CD4-positive, alpha-beta T cell treated with Interleukin-6 at 100 ng/mL for 8 hours (primary cell): ENCODE measurements at places on chromosomes 1 and 21.

DNA sequence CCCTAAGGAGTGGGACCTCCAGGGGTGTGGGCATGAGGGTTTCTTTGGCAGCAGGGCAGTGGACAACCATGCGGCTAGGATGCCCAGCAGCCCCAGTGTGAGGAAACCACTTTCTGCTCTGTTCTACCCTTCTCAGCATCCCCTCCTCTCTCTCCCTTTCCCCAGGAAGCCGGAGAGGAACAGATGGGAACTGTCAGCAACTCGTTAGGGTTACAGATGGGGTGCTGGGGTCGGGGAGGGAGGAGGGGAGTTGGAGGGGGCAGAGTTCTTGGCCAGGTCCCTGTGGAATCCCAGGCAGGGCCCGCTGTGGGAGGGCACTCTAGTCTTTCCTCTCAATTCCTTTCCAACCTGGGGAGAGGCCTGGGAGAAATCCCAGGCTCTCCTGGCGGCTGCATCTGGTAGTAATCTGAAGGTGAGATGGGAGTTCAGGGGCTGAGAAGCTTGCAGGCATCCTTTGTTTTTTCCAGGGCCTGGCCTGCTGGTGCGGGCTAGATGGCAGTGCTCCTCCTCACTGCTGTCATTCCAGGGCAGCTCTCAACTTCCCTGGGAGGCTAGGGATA lies 93.9 kb upstream of the CSF3R start:
- no peak for DNase-seq

GRCh38 chr1:19478322-19478721 lies 7.0 kb downstream of the CAPZB start:
- no peak for DNase-seq

DNA sequence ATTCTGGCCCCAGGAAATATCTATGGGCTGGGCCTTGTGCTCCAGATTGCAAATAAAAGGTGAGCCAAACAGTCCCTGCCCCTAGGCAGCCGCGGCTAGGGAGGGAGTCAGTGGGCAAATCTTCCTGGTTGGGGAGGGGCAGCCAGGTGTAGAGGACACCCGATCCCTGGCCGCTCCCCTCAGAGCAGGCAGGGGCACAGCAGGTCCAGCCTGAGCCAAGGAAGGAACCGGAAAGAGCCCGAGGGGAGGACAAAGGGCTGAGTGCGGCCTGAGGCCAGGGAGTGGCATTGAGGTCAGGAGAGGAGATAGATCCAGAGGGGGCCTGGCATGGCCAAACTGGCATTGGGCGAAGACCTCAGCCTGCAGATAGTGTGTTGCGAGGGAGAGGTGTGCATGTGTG lies 36.6 kb upstream of the ARF1 start:
- DNase-seq: no peak

- DNase-seq: no peak
These were observed 265.5 kb downstream of the PTPRC start for GRCh38 chr1:198904321-198904720.

- no peak for DNase-seq
These were observed 65.6 kb downstream of the GRIK3 start for GRCh38 chr1:36968730-36969129.

- DNase-seq: peak; percentile 97
These were observed at the start of gene BPNT1 for GRCh38 chr1:220089650-220090556. BPNT1 (minus strand) TSS chr1:220089788; CDS start chr1:220079846, 9,942 bp downstream.

- no peak for DNase-seq
These were observed 73.3 kb upstream of the PAXBP1 start for GRCh38 chr21:32844653-32845436.

DNA sequence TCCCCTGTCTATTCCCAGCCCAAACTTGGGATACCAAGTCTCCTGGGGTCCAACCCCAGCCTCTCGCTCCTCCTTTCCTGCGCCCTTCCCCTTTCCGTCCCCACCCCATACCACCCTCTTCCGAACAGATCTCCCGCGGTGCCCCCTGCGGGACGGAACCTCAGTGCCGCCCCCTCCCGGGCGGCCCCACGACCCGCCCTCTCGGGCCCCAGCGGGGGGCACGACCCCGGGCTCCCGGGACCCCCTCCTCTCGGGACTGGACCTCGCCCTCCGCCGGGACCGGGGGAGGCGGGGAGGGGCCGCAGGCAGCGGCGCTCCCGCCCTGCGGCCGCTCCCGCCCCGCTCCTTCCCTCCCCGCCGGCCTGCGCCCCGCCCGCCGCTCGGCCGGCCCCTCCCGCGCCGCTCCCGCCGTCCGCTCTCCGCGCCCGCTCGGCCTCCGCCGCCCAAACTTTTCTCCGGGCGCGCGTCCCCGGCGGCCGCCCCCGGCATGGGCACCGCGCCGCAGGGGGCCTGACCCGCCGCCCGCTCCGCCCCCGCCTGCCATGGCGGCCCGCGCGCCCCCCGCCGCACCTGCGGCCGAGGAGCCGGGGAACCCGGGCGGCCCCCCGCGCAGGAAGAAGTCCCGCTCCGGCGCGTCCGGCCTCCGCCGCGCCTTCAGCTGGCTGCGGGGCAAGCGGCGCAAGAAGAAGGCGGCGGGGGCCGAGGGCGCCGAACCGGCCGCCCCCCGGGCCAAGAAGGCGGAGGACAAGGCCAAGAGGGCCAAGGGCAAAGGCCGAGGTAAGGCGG lies 39.0 kb upstream of the SYNC start:
- DNase-seq: no peak

DNA sequence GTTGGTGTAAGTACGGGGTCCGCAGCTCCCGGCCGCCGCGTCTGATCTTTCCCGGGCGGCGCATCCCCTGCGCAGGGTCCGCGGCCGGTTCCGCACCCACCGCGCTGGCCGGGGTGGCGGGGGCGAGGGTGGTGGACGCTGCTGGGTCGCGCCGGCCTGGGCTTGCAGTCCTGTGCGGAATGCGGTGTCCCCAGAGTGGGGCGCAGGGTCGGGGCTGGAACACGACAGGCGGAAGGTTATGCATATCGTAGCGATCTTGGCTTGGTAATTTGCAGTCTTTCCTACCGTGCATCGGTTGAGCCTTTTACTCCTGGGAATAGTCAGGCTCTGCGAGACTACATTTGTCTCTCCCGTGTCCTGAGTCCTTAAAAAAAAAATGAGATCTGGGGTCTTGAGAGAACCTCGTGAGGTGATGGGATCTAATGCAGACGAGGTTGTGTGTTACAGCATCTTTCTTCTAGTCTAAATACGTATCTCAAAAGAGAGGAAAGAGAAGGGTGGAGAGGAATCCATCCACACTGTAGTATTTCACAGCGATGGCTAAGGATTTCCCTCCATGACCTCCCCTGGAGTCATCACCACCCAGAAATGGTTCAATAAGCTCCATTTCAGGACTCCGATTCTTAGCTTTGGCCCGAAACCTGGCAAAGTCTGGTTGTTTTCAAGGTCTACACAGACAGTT lies 572 bp downstream of the ATP1B1 start:
- DNase-seq: no peak

- no peak for DNase-seq
These were observed 56.8 kb upstream of the IPO9 start for GRCh38 chr1:201772178-201772577.
